Peyer's patch (tissue), 4 donors: ENCODE measurements at places on chromosomes 4 and X.

DNA sequence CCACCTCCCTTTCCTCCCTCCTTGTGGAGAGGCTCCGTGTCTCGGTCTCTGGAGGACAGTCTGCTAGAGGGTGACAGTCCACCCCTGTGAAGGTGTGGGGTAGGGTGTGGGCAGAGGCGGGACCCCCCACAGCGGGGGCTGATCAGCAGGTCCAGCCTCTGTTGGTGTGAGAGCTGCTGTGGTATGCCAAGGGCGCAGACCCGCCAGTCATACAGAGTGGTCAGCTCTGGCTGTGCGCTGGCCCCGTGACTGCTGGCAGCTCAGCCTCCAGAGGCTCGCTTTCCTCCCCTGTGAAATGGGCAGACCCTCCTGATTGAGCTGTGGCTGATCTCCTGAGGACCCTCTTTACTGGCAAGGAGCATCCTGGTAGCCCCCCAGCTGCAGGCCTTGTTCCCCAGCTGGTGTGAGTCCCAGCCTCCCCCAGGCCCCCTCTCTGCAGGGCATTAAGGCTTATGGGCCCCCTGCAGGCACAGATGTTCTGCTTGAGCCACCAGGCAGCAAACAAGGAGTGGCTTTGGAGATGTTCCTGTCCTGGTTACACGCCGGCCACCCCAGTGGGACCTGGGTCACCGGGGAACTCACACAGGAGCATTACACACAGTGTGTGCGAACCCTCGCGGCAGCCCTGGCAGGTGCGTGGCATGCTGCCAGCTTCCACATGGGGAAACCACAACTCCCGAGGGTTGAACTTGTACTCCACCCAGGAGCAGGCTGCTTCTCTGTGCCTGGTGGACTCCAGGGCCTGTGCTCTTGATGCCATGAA is 76.8 kb downstream of the PPP2R2C start:
- DNase-seq = no peak

GRCh38 chr4:89625599-89626293 is 211.2 kb downstream of the SNCA start:
- DNase-seq = no peak

DNA sequence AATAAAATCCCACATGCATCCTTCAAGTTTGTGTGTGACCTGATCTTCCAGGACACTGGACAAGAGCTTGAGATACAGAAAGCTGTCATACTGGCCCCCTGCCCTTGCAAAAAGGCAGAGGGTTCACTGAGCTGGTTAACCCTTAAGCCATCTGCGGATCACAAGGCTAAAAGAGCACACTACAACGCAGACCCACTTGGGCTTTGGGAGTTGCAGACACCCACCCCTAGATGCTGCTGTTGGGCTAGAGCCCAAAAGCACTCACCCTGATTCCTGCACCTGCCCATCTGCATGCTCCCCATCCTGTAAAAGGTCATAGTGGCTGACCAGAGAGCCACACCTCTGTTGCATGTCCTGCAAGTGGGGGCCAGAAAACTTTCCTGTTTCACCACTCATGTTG is 51.1 kb downstream of the TXK start:
- no peak for DNase-seq

GRCh38 chr4:131098976-131099375 is 2003.0 kb downstream of the C4orf33 start:
- DNase-seq = no peak

DNA sequence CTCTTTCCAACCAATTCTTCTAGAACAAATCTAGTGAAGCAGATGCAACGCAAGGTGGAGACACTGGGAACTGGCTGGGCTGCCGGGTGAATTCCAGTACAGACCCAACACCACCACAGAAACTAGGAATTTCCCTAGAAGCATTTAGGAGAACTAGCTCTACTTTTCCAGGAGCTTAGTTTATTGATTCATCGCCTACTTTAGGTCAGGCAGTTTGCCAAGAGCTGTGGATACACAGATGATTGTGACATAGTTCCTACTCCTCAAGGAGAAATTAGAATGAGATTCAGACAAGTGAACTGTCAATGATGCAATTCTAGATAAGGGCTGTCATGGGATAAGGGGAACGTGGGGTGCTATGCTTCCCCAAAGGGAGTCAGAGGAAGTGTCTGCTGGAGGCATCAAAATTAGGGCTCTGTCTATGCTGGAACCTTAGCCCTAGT is 350.0 kb downstream of the CAMK2D start:
- no peak for DNase-seq

GRCh38 chr4:122700178-122700725 is 32.3 kb upstream of the BBS12 start:
- peak; percentile 60 for DNase-seq

DNA sequence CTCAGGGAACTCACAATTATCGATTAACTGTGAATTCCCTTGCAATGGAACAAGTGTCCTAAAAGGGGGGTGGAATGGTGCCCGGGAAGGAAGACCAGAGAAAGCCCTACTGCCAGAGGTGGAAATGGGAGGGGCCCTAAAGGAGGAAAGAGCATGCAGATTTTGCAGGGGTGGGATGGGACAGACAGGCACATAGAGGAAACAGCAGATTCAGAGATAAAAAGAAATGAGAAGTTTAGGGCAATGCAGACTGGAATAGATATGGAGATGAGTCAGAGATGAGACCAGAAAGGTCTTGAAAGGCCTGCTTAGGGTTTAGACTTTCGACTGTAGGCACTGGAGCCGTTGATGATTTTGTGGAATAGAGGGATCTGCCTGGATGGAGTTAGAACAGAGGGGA is 57.4 kb upstream of the PITX2 start:
- no peak for DNase-seq

GRCh38 chr4:82618103-82618720 is 56.4 kb upstream of the TMEM150C start:
- no peak for DNase-seq

DNA sequence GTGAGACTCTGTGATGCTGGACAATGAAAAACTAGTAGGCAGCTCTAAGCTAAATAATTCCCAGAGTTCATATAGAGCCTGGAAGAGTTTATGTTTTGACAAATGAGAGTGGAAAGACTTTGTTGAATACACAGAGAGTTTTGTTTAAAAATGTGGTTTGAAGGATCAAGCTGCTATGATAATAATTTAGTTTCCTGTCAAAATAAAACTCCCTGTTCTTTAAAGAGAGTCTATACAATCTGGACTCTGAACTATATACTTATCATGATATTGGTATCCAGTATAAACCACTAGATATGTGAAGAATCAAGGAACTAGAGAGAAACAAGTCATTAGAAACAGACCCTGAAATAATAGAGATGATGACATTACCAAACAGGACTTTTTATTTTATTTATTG is 158.6 kb downstream of the C4orf33 start:
- no peak for DNase-seq

GRCh38 chr4:153266988-153267387 is 62.7 kb downstream of the TRIM2 start:
- no peak for DNase-seq

DNA sequence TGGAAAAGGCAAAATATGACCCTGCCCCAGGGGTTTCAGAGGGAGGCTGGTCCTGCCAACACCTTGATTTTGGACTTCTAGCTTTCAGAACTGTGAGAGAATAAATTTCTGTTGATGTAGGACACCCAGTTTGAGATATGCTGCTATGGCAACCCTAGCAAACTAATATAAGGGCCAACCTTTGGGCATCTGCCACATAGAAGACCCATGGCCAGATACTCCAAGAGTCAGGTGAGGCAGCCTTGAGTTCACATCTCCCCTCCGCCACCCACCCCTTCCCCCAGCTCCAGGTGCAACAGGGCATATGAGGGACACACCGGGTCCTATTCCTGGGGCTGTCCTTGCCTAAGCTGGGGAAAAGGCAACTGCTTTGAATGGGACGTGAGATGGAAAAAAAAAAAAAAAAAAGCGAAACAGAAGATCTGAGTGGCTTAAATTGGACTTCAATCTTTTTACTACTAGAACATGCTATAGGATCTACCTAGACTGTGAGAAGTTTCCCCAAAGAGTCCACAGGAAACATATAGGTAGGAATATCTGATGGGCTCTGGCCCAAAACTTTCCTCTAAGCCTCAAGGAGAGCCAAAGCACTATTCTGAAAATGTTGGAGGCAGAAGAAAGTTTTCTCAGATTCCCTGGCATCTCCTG is 56.5 kb upstream of the PROM1 start:
- DNase-seq = no peak

GRCh38 chrX:48745222-48745621 is 16.3 kb upstream of the GLOD5 start:
- no peak for DNase-seq

GRCh38 chr4:104750008-104750407 is 255.3 kb upstream of the CXXC4 start:
- no peak for DNase-seq

DNA sequence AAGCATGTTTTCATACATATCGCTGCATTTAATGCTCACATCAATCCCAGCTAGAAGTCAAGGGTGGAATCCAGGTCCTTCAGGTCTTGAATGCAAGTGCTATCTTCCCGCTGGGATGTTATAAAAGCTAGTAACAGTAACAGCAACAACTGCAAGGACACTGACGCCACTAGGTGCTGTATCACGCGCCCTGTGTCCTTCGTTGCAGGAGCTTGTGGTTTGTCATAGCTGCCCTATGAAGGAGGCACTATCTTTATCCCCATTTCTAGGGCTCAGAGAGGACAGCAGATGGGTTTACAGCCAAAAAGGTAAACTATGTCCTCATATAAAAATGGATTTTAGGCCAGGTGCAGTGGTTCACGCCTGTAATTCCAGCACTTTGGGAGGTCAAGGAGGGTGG is 202.9 kb downstream of the NSUN7 start:
- no peak for DNase-seq

GRCh38 chrX:10042055-10042454 is 74.9 kb downstream of the CLDN34 start:
- no peak for DNase-seq

DNA sequence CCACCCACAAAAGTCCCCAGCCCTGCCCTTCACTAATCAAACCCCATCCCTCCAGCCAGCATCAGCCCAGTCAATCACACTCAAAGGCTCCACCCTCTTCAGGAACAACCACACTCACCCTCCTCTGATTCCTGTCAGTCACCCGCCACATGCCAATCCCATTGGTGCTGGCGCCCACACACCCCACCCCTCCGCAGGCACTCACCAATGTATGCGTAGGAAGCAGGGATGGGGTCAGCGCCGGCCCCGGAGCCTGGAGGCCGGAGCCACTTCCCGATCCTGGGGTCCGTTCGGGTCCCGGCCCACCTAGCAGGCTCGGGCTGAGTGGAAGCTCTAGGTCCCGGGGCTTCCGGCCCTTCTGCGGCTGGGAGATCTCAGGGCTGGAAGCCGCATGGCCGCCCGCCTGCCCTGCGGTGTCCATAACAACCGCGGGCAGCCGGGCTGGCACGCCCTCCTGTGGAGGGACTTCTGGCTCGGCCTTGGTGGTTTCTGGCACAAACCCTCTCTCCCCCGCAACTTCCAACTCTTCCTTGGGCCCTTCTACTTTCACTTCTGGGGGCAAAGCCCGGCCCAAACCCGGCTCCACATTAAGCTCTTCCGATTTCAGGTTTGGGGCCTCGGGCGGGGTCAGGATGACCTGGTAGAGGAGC is 7.9 kb upstream of the CFP start:
- DNase-seq = no peak

- DNase-seq = no peak
These were observed 645 bp upstream of the OPHN1 start for GRCh38 chrX:68433981-68434299.

DNA sequence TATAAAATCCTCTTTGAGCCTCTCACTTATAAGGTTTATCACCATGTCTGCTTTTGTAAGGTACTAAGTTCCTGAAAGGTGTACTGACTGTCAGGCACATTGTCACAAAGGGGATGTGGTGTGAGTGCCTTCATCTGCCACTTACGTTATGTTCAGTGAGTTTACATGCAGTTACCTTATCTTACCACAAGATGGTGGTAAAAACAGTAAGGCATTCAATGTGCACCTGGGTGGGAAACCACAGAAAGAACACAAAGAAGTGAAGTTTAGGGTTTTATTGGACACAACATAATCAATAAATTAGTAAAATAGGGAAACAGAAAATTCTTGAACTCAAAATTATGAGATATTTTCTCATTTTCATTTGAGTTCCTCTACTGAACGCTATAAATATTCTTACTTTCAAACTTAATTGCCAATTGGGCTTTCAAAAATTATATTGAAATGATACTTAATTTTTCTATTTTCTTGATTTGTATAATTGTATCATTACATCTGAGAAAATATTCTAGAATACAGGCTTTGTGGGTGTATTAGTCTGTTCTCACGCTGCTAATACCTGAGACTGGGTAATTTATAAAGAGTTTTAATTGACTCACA is 650.8 kb downstream of the PCDH7 start:
- DNase-seq = no peak

DNA sequence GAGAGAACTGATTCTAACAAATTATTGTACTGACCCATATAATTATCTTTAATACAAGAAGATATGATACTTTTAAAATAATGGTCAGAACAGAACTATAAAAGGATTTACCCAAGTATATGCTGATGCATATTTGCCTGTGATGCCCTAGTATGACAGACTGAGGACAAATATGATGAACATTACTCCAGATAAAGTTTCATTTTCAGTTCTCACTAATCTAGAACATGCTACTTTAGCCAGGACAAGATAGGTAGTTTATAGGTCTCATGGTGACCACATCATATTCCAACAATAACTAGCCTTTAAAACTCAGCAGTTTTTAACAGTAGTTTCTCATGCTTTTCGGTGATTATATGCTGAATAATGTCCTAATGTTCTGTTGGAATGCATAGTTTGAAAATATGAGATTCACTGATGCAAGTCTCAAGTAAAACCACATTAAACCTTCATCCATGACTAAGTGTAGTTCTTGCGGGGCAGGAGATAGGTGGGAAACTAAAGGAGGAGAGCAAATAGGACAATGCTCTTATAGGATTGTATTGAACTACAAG is 295.2 kb upstream of the AGA start:
- DNase-seq = no peak

GRCh38 chrX:111823128-111823527 is 52.9 kb upstream of the TRPC5OS start:
- DNase-seq = no peak

GRCh38 chr4:3313139-3313538 is 20.3 kb downstream of the RGS12 start:
- DNase-seq = no peak

- DNase-seq = no peak
These were observed 176.1 kb downstream of the CORIN start for GRCh38 chr4:47661741-47662140.

- DNase-seq = no peak
These were observed 202.7 kb downstream of the SPRY1 start for GRCh38 chr4:123599061-123599919.

DNA sequence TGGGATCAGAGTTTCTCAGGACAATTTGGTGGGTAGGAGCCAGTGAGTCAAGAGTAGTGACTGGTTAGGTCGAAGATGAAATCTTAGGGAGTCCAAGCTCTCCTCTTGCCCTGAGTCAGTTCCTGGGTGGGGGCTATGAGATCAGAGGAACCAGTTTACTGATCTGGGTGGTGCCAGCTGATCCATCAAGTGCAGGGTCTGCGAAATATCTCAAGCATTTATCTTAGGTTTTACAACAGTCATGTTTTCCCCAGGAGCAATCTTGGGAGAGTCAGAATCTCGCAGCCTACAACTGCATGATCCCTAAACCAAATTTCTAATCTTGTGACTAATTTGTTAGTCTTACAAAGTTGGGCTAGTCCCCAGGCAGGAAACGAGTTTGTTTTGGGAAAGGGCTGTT is 1833.2 kb upstream of the PCDH7 start:
- no peak for DNase-seq
